Left lung (tissue), 14 donors: ENCODE measurements at places on chromosomes 4 and X. TPM values are rescaled to one million over a fixed set of nuclear protein-coding genes. Genes with fewer than 3 reads are reported as not detected.

GRCh38 chr4:63764400-63764799 is 644.9 kb downstream of the TECRL start:
- no peak for DNase-seq

GRCh38 chr4:174714393-174715211 is 114.4 kb downstream of the GLRA3 start:
- no peak for DNase-seq

DNA sequence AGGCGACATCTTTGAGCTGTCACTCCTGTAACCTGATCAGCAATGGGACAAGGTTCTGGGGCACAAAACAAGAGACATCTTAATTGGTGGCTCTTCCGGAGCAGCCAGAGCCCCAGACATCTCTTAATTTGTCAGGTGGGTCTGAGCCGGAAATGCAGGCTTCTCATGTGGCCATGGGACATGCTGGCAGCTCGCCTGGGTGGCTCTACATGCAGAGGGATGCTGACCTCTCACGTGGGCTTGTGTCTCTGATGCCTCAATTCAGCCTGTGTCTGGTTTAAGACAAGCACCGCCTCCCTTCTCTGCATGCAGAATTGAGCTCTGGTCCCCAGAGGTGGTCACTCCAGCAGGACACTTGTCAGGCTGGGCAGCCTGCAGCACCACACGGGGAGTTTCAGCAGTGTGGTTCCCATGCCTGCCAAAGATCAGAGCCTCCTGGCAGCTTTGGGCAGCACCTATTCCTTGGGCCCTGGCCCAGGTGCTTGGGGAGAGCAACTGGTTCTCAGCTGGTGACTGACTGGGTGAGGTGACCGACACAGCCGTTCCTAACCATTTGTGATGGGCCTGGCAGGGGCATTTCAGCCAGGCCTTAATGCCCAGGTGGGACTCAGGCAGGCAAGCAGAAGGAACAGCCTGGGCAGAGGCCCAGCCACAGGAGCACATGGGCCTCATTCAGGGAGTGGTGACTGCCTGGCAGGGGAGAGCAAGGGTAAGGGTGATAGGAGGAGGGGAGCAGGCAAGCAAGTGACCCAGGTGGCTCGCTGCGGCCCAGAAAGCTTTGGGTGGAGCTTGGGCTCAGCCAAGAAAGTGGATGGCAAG is 53.4 kb downstream of the HMX1 start:
- peak; percentile 36 for DNase-seq

DNA sequence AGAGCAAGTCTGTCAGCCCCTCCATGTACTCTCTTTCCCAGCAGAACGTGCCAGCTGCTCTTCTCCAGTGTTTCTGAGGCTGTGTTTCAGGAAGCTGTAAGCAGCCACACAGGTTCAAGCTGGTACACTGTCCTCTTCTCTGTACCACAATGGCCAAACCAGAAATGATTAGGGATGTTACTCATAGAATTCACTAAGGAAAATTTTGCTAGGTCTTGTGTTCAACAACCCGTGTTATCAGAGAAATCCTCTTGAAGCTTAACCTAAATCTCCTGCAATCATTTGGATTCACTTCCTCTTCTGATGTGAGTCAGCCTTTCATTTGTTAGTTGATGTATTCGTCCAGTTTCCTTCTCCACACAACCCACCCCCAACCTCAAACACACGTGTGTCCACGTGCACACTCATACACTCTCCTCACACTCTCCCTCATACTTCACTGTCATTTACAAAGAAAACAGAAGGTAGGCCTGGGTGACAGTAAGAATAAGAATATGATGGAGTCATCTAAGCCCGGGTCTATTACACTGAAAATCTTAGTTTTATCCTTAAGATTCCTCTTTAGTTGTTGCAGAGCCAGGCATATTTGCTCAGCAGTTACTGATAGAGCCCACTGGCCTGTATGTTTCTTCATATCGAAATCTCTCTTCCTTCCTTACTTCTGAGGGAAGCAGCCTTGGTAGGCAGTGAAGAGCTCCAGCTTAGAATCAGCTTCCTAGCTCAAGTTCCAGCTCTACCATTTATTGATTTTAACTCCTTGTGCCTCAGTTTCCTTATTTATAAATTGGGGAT is 63.4 kb downstream of the DCUN1D4 start:
- no peak for DNase-seq

Gene SPATA4
- total RNA-seq = 0.20 TPM

- no peak for DNase-seq
Measured at GRCh38 chr4:114734594-114734993, 136.0 kb downstream of the UGT8 start.

Gene CWH43
- not detected for total RNA-seq

DNA sequence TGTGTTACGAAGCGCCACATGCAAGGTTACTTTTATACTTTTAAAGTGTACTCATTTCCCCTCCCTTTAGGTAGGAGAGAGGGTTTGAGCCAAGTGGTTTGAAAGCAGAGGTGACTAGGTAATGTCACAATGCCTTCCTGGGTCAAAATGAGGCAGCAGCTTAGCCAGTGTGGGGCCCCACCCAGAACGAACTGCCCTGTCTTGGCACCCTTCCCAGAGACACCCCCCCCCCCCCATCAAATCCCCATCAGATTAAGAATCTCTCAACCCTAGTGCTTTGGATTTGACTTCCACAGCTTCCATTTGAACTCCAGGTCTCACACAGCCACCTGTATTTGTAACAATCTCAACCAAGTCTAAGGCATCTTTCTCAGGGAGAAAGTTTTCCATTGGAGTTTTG is 31.1 kb downstream of the BCOR start:
- DNase-seq = no peak

DNA sequence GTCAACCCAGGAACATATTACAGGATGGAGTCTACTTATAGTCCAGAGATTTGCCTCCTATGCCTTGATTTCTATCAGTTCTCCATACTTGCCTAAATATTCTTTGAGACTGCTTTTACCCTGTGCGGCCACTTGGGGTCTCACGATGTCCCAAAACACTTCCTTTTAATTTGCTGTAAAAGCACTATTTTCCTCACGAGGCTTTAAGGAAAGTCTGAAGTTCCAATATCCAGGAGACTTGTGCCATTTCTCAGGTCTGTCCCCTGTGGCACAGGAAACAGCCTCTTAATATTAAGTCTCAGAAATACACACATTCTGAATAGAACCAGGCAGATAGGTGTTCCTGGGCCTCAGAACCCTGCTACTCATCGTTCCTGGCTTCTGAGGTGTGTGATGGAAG is 142.9 kb downstream of the TMEM164 start:
- DNase-seq = no peak

DNA sequence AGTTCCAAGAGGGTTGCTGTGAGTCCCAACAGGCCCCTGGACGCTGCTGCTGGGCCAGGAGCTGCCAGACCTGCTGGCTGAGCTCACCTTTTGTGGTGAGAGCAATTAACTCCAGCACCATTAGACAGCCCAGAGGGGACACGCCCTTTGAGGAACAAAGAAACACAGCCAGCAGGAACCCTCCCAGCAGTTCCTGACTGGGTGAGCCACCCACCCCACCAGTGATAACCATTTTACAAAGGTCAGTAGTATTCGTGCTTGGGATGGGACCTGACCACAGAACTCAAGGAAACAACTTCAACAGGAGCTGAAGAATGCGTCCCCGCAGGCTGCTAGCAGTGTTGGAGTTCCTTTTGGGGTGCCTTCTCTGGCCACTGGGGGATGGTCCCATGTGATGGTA is 38.8 kb upstream of the AFAP1 start:
- DNase-seq = no peak

DNA sequence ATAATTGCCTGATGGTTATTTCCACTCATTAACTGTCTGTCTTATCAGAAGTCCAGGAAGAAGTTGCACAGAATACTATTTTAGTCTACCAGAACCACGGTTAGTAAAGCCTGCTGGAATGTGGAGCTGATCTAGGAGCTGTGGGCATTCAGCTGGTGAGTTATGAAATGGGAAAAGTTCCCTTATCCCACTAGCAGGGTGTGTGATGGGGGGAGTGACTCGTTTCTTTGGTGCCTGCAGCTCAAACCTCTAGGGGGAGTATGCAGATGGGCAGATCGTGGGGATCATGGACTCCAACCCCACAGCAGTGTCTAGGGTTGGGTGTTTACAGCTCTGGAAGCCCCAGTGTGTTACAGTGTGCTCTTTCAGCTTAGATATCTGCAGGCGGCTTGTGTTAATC is 305.7 kb upstream of the BOD1L1 start:
- no peak for DNase-seq

Gene HAND2
- total RNA-seq = not detected

DNA sequence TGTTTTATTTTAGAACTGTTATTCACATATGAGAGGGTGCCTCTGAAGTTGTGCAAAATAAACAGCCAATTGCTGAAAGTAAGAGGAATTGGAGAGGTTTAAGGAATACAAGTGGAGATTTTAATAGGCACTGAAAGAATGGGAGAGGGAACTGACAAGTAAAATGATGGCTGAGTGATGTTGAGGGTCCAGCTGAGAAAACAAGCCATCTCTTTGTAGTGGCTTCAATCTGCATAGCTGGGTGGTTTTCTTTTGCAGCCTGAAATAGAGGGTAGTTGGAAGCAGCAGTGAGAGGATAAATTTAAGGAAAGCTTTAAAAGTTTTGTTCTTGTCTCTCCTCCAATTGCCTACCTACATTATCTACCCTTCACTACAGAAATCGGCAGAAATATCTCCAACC is 106.7 kb upstream of the DGKK start:
- DNase-seq = no peak
